OCI-M1 (cell line): ENCODE measurements at places on chromosomes 4 and X.

- peak; percentile 79 for DNase-seq
Measured at GRCh38 chr4:140049849-140050637, 103.9 kb downstream of the MAML3 start.

DNA sequence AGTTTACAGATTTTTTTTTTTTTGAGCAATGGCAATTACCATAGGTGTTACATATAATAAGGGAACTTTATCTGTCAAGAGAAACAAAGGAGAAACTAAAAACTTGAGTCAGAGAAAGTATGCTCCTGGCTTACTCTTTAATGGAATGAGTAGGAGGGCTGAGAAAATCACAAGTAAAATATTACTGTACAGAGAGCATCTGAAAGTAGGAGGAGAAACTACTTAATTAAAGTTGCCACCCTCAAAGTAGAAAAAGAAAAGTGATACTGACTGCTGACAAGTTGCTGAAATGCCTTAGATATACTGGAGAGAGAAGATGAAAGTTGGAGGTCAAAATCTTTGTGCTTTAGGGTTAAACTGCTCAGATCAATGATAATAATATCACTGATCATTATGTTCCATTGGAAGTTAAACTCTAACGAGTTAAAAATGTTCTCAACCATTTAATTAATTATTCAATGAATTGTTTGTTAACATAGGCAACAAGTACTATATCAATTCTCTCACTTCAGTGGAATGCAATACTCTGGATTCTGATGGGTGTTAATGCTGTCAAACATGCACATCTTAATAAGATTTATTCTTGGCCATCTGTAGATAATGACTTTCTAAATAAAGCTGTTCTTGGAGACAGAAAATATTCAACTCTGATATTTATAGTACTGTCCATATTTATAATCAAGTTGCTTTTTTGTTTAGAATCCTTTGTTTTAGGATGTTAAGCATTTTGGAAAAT, 61.2 kb upstream of the CAMK2D start:
- DNase-seq = no peak

GRCh38 chr4:39706741-39707511, 9.0 kb downstream of the UBE2K start:
- peak; percentile 42 for DNase-seq

DNA sequence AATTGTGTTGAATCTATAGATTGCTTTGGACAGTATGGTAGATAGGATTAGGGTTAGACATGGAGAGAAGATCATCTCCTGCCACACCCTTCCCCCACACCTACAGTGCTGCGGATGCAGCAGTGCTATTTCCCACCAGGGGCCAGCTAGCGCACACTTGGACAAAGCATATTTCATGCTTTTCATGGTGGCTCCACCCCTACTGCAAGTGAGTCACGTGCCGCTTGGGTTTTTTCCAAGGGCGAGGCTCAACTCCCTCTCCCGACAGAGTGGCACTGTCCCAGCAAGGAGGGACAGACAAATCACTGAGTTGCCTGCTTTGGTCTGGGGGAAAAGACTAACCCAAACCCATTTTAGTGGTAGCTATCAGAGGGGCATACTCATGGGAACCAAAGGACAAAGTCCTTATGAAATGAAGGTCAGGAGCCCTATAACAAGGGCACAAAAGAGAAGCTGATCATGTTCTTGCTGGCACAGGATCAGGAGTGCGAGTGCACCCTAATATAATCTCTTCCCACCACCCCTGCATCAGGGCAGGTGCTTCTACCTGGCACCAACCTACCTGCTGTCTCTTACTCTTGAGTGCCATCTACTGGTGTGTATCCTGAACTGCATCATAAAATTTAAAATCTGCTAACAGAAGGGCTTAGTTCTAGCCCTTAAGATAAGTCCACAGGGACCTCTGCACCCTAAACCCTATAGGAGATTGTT, 55.1 kb upstream of the PGAM4 start:
- peak; percentile 49 for DNase-seq

- DNase-seq = peak; percentile 80
Measured at GRCh38 chr4:173420801-173421200, 21.9 kb upstream of the SCRG1 start.

GRCh38 chr4:1500231-1500965, 94.2 kb upstream of the NKX1-1 start:
- no peak for DNase-seq

DNA sequence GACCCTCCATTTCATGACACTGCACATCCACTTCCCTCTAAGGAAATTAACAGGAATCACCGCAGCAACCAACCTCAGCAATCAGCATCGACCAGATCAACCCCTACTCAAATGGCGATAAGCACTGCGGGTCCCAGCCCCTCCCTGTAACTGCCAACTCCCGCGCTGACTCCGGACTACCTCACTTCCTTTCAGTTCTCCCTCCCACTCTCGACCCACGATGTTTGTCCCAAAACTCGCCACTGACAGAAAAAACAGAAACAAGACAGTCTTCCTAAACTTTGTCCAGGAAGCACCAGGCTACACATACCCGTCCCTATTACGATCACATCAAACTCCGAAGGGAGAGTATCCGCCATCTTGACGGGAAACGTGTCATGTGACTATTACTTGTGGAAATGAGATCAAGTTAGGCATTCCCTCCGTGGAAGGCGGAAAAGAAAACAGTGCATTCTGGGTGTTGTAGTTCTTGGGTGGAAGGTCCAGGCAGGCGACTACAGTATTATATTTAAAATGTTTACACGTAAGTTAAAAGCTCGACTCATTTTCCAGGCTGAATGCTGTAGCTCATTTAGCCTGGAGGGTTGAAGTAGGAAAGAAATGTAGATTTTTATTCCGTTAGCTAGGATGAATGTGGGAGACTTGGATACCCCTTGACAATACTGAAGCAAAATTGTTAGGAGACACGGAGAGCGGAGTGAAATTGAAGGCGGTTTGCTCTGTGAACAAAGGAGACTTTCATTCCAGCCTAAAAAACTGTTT, at the start of gene CHM:
TSS of gene CHM (minus strand) at position 385 of the 762 bp plus-strand sequence. CDS start at position 359, 26 bp downstream.
- no peak for DNase-seq

GRCh38 chrX:148865277-148866210, 365.1 kb downstream of the AFF2 start:
- DNase-seq = peak; percentile 3

GRCh38 chr4:80228460-80228859, 31.2 kb downstream of the PRDM8 start:
- DNase-seq = no peak

DNA sequence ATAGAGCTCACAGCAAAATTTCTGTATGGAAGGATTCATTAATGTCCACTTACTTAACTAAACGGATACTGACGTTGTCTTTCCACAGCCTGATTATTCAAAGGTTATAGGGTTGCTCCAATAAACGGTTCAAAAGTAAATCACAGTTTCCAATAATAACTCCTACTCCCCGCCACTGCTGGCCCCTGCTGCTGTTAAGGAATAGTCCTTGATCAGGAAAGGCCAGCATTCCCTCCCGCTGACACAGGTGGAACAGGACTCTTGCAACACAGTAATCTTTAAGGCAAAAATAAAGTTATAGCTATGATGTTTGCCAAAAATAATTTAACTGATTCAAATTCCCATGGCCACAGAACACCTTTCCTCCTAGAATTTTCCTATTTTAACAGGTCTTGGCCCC, 53.9 kb downstream of the FAT1 start:
- no peak for DNase-seq

DNA sequence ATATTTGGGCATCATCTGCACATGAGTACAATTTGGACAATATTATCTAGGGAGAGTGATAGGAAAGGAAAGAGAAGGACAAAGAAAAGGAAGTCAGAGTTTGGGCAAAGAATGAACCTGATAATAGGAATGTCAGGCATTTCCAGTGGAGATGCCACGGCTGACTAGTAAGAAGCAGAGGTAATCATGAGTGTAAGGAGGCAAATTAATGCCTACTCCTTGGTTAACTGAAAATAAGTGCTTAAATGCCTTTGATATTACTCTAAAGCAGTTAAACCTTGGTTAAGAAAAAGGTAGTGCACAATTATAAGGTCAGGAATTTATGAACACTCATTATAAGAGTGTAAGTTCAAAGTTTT, 99.2 kb upstream of the DDIT4L start:
- no peak for DNase-seq

DNA sequence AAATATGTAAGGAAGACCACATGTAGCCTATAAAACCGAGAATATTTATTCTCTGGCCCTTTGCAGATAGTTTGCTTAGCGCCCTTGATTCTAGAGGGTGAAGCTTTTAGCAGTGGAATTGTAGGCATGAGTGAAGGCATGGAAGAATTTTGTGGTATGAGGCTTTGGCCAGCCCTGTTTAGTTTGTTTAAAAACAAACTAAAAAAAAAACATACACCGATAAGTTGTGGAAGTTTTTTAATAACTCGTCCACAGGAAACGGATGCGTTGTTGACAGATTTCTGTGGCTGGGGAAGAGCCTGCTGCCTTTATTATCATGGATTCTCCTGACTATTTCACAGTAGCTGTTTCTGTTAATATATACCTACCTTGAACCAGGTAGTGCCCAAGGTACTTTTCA, 194.7 kb upstream of the LNX1 start:
- DNase-seq = no peak

GRCh38 chrX:3545901-3546300, 167.5 kb downstream of the PRKX start:
- no peak for DNase-seq

DNA sequence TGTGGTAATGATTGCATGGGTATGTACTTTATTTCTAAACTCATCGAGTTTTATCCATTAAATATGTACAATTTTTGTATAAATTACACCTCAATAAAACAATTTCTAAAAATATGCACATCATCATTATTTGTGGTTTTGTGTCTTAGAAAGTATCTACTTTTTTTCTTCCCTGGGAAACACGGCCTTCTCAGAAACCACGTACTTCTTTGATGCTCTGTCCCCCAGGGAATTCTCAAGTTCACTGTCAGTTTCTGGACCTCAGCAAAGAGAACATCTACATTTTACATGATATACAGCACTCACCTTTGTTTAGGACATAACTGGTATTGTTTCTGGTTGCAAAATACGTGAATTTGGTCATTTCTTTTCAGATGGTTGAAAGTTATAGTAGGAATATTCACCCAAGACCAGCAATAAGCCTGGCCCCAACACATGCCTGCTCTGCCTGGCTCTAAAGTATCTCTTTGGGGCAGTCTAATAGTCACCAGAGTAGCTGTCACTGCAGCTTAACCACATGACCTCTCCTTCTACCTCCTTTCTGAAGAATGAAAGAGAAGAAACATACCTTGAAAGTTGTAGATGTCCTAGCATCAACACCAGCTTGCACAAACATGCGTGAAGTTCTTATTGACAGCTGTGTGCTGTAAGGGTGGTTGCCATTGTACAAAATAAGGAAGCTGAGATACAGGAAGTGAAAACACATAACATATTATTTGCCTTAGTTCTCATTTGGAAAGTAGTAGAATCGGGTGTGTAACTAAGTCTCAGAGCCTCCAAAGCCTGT, 48.4 kb upstream of the SPANXN4 start:
- DNase-seq = peak; percentile 44

DNA sequence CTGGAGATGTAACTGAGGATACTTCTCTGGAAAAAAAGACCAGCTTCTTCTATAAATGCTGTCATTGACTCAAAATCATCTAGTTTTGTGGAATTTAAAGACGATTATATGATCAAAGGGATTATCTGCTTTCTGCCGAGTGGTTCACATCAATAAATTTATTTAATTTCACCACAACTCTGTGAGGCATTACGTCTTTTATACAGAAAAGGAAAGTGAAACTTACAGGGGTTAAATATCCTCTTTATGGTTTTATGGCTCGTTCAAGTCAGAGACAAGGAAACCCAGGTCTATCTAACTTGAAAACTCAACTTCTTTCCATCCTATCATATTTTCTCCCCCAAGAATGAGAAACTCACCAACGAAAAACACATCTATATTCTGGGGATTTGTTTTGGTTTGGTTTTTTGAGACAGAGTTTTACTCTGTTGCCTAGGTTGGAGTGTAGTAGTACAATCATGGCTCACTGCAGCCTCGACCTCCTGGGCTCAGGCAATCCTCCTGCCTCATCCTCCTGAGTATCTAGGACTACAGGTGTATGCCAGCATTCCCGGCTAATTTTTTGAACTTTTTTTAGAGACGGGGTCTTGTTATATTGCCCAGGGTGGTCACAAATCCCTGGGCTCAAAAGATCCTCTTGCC, 377.9 kb upstream of the EMCN start:
- peak; percentile 79 for DNase-seq

DNA sequence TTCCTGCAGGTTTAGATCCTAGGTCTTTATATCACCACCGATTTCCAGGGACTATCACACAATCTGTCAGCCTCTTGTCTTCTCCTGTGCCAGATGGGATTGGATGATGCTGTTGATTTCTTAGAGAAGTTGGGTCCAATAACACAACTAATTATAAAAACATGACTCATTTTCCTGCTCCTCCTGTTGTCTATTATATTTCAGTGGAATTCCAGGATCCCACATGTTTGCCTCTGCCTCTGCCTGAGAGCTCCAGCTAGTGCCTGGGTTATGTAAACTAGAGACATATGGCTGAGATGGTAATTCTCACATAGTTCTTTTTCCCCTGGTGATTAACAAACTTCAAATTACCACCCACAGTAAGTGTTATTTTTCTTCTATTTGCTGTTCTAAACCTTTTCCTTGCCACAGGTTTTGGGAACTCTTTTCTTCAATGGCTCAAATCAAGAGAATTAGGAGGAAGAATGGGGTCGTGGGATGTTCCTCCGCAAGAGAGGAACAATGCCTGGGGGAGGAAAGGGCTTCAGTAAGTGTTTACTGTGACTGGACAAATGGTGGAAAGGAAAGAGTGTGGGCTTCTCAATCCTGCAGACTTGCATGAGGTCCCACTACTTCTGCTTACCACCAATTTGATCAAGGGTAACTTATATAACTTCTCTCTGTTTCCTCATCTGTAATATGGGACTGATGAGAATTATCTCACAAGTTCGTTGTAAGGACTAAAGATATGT, 3.4 kb upstream of the HOPX start:
- DNase-seq = no peak

DNA sequence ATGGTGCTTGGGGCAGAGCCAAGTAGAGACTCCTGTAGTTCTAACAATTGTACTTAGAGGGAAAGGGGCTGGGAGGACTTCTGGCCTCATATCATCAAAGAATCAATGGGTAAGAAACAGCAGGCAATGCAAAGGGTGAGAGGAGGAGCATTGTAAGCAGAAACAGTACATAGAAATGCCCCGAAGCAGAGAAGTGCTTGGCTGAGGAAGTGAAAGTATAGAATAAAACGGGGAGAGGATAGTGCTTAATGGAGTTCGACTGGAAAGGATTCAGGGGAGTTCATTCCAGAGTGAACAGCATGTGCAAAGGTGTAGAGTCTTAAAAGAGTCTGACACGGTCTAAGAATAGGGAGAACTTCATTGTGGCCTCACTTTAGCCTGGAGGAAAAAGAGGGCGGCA, 103.0 kb downstream of the SYNPO2 start:
- no peak for DNase-seq

- DNase-seq = no peak
Measured at GRCh38 chr4:128524311-128524710, 236.7 kb upstream of the PGRMC2 start.
